ENCODE measurements at places on chromosomes 11 and 22. TPM values are rescaled to one million over a fixed set of nuclear protein-coding genes. Genes with fewer than 3 reads are reported as not detected.

FEN1 gene
- total RNA-seq: 13.2 TPM

- H3K27ac ChIP-seq: no peak overlapping the region
- no peaks in the 10 kb centered on the region for H3K27me3 ChIP-seq
- peaks cover 23% of the 10 kb centered on the region for H3K4me1 ChIP-seq
These were observed 2.3 kb upstream of the PNPLA2 start for GRCh38 chr11:816433-816779.

- peaks cover 10% of the 10 kb centered on the region for H3K4me1 ChIP-seq
- no peak for DNase-seq
- H3K27me3 ChIP-seq: peaks cover 6% of the 10 kb centered on the region
- H3K4me3 ChIP-seq: no peak overlapping the region
- H3K27ac ChIP-seq: no peak overlapping the region
- H3K36me3 ChIP-seq: no peaks in the 10 kb centered on the region
These were observed 314.2 kb upstream of the SORL1-AS1 start for GRCh38 chr11:121766991-121767390.

CARNS1 gene
- total RNA-seq: 0.36 TPM

DNA sequence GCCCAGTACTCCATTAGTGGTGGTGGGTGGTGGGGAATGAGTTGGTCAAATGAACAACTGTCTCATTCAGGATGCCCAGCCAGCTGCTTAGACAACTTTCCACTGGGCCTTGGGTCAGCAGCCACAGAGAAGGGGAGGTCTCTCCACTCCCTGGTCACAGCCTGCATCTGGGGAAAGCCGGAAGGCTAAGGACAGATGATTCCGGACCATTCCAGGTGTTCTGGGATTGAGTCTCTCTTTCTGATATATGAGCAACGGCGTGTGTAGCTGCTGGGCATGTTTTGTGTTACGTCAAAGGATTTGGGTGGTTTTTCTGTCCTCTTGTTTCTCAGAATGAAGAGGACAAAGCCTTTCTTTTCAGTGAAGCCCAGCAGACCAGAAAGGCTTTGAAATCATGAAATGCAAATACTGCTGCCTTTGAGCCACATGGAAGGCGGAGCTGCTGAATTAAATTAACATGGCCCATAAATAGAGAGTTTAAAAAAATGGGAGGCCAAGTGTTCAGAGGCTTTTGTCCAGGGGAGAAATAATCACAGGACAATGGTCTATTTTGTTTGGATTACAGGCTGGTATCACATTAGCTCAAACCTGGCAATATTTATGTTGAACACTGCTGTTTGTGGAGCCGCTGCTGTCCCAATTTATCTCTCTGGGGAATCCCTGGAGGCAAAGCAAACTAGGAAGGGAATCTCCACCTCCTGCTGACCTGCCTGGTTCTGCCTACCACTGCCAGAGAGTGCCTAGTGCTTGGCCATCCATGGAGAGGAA is 234.4 kb upstream of the E2F8 start:
- H3K4me3 ChIP-seq: no peak overlapping the region
- no peak for DNase-seq
- H3K27ac ChIP-seq: no peak overlapping the region

CRYBB2 gene
- not detected for total RNA-seq

Data from chondrocyte (in vitro differentiated cells).